ENCODE measurements at places on chromosomes 16 and 17.

DNA sequence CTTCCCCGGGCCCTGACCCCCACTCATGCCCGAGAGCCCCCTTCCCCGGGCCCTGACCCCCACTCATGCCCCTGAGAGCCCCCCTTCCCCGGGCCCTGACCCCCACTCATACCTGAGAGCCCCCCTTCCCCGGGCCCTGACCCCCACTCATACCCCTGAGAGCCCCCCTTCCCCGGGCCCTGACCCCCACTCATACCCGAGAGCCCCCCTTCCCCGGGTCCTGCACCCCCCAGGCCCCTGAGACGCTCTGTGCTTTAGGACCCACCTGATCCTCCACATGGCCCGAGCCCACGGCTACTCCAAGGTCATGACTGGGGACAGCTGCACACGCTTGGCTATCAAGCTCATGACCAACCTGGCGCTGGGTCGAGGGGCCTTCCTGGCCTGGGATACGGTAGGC is 6.8 kb downstream of the CTU2 start:
- H3K4me3 ChIP-seq: no peak overlapping the region
- no peak overlapping the region for H3K27ac ChIP-seq
- no peaks in the 10 kb centered on the region for H3K4me1 ChIP-seq
- H3K27me3 ChIP-seq: peaks cover 5% of the 10 kb centered on the region
- DNase-seq: no peak

DNA sequence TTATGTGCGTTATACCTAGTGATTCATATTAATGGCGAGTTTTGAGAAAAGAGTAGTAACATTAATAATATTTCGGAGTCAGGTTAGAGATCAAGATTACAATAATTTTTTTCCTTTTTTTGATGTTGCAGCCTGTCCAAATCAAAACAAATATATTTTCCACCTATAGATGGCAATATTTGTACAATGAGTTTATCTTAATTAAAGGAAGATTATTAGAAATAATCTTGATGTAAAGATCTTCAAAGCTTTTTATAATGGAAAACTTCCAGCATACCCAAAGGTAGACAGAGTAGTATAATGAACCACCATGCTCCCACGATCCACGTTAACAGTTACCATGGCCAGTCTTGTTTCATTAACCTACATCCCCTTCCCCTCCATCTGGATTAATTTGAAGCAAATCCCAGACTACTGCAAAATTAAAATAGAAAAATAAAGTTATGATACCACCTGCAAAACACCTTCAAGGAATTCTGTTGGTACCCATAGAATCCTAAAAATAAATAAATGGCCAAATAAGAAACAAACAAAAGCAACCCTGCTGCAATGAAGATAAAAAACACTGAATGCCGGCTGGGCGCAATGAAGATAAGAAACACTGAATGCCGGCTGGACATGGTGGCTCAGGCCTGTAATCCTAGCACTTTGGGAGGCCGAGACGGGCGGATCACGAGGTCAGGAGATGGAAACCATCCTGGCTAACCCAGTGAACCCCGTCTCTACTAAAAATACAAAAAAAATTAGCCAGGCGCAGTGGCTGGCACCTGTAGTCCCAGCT is 46.5 kb upstream of the GINS3 start:
- H3K4me3 ChIP-seq: no peak overlapping the region
- H3K36me3 ChIP-seq: no peaks in the 10 kb centered on the region
- peaks cover 10% of the 10 kb centered on the region for H3K4me1 ChIP-seq
- DNase-seq: no peak

GRCh38 chr16:1355591-1355990 is 3.9 kb downstream of the GNPTG start:
- H3K4me3 ChIP-seq: no peak overlapping the region
- peaks cover 6% of the 10 kb centered on the region for H3K36me3 ChIP-seq
- no peak overlapping the region for H3K27ac ChIP-seq

DNA sequence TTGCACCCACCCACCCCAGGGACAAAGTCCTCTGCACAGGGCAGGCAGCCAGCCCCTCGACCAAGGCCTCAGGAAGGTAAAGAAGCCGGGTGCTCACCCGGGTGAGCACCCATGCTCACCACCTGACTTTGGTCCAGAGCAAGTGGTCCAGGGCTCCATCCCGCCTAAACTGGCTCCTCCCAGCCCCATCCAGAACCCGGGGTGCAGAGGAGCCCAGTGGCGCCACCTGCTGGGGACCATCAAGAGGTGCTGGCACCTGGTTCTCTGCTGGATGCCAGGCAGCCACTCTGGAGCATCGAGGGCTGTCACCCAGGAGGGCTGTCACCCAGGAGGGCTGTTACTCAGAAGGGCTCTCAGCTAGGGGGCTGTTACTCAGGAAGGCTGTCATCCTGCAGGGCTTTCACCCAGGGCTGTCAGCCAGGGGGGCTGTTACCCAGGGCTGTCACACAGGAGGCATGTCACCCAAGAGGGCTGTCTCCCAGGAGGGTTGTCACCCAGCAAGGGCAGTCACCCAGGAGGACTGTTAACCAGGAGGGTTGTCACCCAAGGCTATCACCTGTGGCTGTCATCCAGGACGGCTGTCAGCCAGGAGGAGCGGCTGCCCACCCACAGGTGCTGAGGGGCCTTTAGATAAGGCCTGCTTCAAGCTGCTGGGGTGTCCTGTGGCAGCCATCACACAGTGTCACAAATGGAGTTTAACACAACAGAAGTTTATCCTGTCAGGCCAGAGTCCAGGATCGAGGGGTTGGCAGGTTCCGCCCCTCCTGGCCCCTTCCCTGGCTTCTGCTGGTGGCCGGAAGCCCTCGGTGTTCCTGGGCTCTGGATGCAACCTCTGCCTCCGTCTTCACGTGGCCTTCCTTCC is 98.5 kb downstream of the TNFRSF13B start:
- DNase-seq: no peak
- H3K27ac ChIP-seq: no peak overlapping the region
- peaks cover 28% of the 10 kb centered on the region for H3K27me3 ChIP-seq
- peaks cover 6% of the 10 kb centered on the region for H3K4me1 ChIP-seq
- H3K36me3 ChIP-seq: peaks cover 8% of the 10 kb centered on the region

DNA sequence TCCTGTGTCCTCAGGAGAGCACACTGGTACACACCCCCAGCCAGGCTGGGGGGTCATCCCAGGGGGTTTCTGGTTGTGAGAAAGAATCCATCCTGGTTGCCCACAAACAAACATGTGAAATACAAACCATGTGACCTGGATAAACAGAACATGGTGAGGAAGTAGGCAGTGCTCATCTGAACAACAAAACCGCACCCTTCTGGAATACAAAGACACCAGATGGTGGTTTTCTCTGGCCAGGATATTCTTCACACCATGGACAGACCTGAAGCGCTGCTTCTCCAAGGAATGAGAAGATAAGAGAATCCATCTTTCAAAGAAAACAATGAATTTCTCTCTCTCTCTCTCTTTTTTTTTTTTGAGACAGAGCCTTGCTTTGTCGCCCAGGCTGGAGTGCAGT is 302.3 kb downstream of the SLC39A11 start:
- H3K4me1 ChIP-seq: 0 out of 2 replicates have a peak, but pooled peaks cover 14% of the 10 kb centered on the region
- no peak overlapping the region for H3K4me3 ChIP-seq
- no peak overlapping the region for H3K27ac ChIP-seq
- H3K27me3 ChIP-seq: no peaks in the 10 kb centered on the region

- no peak overlapping the region for H3K4me3 ChIP-seq
- no peak for DNase-seq
- peaks cover 26% of the 10 kb centered on the region for H3K36me3 ChIP-seq
- H3K27me3 ChIP-seq: no peaks in the 10 kb centered on the region
- H3K27ac ChIP-seq: peak overlapping the region; percentile 51
- peaks cover 45% of the 10 kb centered on the region for H3K4me1 ChIP-seq
Measured at GRCh38 chr16:80602894-80603293, 62.1 kb downstream of the DYNLRB2 start.

- no peaks in the 10 kb centered on the region for H3K27me3 ChIP-seq
- no peak for DNase-seq
- H3K27ac ChIP-seq: no peak overlapping the region
- H3K4me3 ChIP-seq: no peak overlapping the region
- peaks cover 25% of the 10 kb centered on the region for H3K4me1 ChIP-seq
Measured at GRCh38 chr16:89498839-89499238, 8.5 kb upstream of the ANKRD11 start.

GRCh38 chr16:61654962-61655361 is 381.3 kb downstream of the CDH8 start:
- H3K27me3 ChIP-seq: no peaks in the 10 kb centered on the region
- no peaks in the 10 kb centered on the region for H3K4me1 ChIP-seq
- no peak overlapping the region for H3K27ac ChIP-seq
- no peaks in the 10 kb centered on the region for H3K36me3 ChIP-seq

GRCh38 chr17:13484020-13484419 is 117.7 kb downstream of the HS3ST3A1 start:
- DNase-seq: peak; percentile 75
- H3K4me3 ChIP-seq: no peak overlapping the region
- peaks cover 30% of the 10 kb centered on the region for H3K36me3 ChIP-seq

Data from HFFc6 (cell line).